ENCODE measurements at places on chromosomes 5 and 9.

DNA sequence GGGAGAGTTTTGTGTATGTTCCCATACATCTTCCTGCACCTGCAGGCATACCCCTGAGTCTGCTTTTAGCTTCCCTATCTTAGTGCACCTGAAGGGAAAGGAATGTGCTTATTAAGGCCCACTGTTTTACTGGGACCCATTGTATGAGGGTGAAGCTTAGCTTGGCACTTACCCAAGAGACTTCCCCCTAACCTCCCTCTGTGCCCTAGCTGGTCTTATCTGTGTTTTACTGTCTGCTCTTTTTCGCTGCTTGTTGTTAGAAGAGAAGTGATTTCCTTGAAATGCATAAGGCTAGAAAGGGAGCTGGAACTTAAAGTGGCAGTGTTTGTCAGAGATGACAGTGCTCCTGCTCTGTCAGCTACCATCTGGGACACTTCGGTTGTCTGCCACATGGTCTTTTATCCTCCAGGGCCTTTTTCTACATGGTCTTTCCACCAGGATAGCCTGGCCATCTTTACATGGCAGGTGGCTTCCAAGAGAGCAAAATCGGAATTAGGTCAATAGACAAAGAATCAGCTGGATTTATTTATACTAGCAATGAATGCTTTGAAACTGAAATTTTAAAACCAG, 122.5 kb upstream of the SLC44A1 start:
- no peak for DNase-seq

DNA sequence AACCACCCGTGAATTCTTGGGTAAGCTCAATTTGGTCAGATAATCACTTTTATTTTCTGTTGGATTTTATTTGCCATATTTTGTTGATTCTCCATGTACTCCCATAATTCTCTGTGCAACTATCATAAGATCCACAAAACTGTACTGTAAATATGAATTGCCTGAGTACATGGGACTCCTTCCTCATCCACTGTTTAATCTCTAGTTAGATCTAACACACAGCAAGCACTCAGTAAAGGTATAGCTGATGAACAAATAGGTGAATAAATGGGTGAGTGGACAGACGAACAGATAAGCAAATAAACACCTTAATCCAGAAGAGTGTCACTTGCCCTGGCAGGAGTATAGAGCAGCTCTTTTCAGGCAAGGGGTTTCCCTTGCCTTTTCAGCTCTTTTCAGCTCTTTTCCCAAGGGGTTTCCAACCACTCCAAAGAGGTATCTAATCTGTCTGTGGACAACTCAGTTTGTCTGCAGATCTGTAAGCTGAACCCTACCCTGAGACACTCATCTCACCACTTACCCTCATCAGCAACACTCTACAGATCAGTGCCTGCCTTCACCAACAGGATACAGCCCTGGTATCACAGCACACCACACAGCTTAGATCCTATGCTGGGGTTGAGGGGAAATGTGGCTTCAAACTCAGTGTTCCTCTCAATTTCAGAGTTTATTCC, 51.2 kb downstream of the SIL1 start:
- no peak for DNase-seq

DNA sequence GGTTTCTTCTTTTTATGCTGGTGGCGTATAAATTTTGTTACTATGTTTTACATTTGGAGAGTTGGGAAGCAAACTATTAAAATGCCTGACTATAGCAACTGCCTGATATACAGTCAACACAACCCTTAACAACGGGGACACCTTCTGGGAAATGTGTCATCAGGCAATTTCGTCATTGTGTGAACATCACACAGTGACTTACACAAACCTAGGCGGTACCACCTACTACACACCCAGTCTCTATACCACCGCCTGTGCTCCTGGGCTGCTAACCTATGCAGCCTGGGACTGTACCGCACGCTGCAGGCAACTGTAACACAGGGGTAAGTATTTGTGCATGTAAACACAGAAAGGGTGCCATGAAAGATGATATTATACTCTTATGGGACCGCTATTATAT, 1.3 kb upstream of the CDHR2 start:
- no peak for DNase-seq

DNA sequence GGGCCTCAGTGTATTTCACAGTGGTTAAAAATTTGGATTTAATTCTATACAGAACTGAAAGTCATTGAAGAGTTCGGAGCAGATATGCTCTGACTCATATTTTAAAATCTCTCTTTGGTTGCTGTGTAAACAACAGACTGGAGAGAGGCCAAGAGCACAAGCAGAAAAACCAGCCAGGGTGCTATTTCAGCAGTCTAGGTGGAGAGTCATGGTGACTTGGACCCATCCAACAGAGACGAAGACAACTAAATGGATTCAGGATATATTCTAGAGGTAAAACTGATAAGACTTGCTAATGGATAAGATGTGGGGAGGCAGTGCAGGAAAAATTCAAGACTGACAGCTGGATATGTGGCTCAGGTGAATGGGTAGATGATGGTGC, 168.9 kb downstream of the MAPKAP1 start:
- DNase-seq = no peak

All from esophagus squamous epithelium (tissue), 5 donors.